ENCODE measurements at places on chromosomes 3 and 15. TPM values are rescaled to one million over a fixed set of nuclear protein-coding genes. Genes with fewer than 3 reads are reported as not detected.

MAGI1 gene
- total RNA-seq: 36.1 TPM

SMAD6 gene
- total RNA-seq: 63.4 TPM

SLC28A1 gene
- 0.54 TPM for total RNA-seq

ZNF860 gene
- 0.34 TPM for total RNA-seq

CHRM5 gene
- not detected for total RNA-seq

MEX3B gene
- total RNA-seq: 2.5 TPM

LYZL4 gene
- total RNA-seq: not detected

LRRC28 gene
- total RNA-seq: 30.9 TPM
